ENCODE measurements at places on chromosomes 11 and 22. TPM values are rescaled to one million over a fixed set of nuclear protein-coding genes. Genes with fewer than 3 reads are reported as not detected.

GRCh38 chr11:1049431-1049891, 12.9 kb upstream of the MUC6 start:
- no peak for DNase-seq

GRCh38 chr11:79966592-79966991, 525.8 kb upstream of the TENM4 start:
- DNase-seq, result no peak

- no peak for DNase-seq
These were observed 1388.7 kb downstream of the BRD1 start for GRCh38 chr22:48438800-48439559.

DNA sequence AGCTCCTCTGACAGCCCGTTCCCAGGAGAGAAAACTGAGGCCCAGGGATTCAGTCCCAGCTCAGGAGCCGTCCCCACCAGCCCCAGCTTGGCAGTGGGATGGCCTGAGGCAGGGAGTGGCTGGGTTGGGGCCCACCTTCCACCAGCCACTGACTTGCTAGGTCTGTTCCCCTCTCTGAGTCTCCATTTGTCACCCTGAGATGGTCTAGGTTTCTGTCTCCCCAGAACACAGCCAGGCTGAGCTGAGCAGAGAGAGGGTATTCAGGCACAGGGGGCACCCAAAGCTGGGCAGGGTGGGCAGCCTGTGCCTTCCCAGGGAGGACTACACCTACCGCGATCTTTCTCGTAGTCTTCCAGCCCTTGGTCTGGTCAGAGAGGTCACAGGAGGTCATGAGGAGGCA, 95.7 kb downstream of the PDE2A start:
- no peak for DNase-seq

SEPTIN5 gene
- 427 TPM for total RNA-seq

- no peak for DNase-seq
These were observed 90.8 kb downstream of the FAM168A start for GRCh38 chr11:73507086-73507485.

DNA sequence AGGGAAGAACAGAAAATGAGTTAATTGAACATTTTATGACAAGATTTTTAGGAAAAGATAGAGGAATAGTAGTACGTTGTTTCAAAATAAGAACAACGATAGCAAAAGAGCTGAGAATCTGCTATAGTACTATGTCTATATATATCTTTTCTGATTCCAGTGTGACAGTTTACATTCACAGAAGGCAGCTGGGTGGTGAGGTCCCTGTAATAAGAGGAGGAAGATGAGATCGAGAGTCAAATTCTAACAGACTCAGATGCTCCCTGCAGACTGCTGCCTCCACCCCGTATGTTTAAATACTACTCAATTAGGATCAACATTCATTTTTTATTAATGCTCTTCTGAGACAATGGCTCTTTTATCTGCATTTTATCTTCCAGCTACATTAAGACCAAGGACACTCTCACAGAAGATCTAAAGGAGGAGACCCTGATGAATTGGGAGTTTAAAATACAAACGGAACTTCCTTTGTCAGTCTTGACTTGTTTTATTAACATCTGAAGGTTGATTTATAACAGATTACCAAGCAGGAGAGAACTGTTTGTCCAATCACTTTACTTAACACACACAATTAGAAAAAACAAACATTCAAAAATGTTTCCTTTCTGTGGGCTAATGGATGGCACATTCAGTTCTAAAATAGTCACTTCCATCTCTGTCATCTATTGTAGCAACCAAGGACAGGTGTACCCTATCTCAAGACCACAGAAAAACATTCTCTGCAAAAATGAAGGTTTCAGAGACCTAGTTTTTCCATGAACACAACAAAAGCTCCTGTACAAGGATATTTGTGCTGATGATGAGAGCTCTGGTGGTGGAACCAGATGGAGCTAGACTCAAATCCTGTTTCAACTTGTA, 240.2 kb downstream of the CADM1 start:
- no peak for DNase-seq

MS4A6A gene
- 13.5 TPM for total RNA-seq

PANX3 gene
- not detected for total RNA-seq

LSP1 gene
- total RNA-seq, result 6.6 TPM

GRCh38 chr11:75100314-75100713, 3.6 kb upstream of the OR2AT4 start:
- no peak for DNase-seq

DEFB131B gene
- total RNA-seq, result not detected

Measured in dorsolateral prefrontal cortex (tissue), 122 donors.